ENCODE measurements at places on chromosomes 3 and 15.

DNA sequence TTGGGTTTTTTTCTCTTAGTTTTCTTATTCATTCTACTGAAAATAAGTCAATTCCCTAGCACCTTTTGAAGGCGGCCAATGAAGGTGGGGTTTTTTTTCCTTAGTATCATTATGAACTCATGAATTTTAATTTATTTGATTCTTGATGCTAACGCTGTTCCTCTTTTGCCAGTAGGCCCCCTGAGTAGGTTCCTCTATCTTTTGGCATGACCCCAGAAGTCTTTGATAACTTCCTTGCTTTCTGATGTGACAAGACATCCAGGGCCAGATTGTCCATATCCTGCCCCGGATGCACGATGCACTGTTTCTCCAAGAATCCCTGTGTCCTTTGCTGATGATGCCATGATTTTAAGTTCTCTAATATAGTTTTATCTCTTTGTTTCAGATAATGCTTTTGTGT, 20.6 kb downstream of the LRRK1 start:
- DNase-seq: no peak

- peak; percentile 48 for DNase-seq
Measured at GRCh38 chr15:25439369-25439836, 579 bp upstream of the UBE3A start.

GRCh38 chr3:196227121-196227561, 10.8 kb downstream of the SLC51A start:
- no peak for DNase-seq

DNA sequence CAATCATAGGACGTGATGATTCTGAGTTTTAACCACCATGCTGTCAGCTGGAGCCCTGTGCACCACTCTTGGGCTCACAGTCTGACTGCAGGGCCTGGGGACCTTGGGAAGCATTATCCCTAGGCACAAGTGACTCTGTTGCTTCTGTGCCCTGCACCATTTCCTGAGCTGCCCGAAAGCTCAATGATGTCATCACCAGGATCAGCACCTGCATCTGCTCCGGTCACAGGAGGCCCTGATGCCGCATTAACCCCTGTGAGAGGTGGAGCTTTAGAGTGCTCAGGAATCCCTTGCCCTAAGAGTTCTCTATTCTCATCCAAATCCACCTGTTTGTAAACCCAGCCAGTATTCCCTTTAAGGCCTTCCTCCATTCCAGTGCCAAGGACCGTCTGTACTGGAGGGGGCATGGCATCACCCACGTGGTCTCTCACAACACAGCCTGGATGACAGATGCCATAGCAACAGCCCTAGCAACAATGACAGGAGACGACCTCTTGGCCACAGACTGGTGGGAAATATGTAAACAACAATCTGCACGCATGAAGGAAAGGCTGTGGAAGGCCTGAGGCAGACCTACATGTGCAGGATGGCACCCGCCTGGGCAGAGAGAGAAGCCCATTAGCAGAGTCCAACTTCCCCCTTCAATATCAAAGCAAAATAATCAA, 37.9 kb downstream of the NTRK3 start:
- no peak for DNase-seq

DNA sequence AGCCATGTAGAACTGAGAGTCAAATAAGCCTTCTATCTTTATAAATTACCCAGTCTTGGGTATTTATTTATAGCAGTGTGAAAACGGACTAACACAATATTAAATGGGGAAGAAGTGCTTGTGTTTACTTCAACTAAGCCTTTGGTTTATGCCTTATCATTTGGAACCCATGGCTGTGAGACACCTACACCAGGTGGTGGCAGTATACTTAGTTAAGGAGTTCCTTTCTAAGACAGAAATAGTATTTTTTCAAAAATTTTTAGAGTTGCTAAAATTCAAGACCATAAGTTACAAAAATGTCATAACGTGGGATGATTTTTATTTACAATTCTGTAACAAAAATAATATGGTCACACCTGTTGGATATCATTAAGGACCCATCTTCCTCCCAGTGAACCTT, 354.5 kb upstream of the SOX14 start:
- DNase-seq: no peak

DNA sequence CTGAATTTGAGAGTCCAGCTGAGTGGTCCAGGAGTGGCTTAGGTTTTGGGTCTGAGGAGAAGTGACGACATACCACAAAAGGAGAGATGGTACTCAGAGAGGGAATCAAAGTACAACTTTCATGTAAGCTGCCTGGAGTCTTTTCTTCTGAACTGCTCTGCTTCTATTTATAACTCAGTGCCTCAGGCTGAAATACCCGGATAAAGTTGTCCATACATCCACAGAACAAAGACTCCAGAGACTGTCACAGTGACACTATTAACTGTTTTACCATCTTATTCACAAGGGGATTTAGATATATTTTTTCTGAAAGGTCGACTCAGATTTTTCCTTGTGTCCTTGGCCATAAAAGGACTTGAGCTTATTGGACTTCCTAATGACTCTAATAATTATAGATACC, 264.3 kb upstream of the DNAJC19 start:
- no peak for DNase-seq

DNA sequence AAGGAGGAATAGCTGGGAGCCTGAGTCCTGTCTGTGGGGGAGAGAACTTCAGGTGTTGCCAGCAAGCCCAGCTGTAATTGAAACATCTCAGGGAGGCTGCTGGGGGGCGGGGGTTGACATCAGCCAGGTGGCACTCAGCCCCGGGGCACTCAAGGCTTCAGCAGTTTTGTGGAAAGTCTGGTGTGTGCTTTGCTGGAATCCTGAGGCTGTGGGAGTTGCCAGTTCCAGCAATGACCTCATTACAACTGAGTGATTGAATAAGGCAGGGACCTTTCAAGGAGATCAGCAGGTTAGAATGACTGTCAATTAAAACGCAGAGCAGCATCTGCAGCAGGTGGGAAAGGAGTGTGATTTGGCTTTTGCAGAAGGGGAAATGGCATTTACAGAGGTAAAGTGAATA, 75.7 kb downstream of the FAM43A start:
- peak; percentile 50 for DNase-seq

DNA sequence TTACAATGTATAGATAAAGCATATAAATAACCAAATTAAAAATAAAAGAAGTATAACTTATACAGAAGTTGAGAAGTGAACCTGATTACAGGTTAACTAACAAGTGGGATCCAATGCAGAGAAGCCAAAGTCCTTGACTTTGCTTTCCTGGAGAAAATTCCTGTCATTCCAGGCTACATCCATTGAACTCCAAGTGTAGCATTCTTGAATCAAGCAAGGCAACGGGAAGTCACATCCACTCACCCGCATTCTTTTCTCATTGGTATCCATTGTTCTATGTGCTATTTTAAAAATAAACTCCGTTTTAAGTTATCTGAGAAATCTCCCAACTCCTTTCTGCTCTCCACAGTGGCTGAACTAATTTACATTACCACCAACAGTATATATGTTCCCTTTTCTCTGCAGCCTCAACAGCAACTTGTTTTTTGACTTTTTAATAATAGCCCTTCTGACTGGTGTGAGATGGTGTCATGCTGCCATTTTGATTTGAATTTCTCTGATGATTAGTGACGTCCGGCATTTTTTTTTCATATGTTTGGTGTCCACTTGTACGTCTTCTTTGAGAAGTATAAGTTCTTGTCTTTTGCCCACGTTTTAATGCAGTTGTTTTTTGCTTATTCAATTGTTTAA, 534.3 kb downstream of the ROBO1 start:
- no peak for DNase-seq

DNA sequence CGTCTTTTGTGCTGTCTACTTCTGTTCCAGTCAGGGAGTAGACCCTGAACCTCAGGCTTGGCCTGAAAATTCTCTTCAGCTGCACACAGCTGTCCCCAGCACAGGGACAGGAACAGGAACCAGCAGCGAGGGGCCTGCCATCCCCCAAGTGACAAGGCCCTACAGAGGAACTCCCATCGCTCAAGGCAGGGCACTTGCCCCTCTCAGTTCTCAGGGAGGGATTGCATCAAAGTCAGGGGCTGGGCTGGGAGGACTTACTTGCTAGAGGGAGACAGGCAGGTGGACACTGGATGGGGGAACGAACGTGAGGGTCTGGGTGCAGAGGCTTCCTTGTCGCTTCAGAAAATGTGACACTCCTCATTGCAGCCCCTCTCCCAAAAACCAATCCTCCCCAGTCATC, 163.6 kb downstream of the CHSY1 start:
- no peak for DNase-seq

DNA sequence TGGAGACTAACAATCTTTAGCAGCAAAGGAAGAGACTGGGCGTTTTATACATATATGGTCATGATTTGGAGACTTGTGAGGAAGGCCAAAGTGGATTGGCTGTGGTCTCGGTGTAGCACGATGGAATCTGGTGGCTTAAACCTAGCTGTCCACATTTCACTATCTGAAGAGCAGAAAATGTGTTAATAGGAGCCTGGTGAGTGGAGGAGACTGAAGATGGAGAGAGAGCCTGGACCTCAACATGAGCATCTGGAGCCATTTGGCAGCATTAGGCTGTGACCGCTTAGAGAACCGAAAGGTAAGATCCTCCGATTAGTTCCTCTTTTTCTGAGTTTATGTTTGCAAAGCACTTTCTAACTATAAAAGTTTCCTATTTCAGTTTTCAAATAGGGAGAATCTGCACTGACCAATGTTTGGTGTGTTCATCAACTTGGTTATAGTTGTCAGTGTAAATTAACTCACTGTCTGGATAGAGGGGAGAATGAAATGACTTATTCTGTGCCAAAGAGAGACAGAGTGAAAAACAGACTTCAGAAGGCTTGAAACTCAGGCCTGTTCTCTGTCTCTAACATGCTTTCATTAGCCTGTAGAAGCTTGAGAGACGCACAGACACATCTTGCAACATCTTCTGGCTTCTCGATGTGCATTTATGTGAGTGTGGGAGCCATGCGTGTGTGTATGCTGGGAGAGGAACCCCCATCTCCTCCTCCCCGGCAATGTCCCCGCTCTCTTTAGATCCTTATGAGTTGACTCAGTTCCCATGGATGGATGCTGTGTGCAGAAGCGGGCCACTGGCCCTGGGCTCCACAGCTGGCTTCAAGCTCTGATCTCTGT, 244.7 kb upstream of the TBL1XR1 start:
- no peak for DNase-seq

GRCh38 chr15:96124436-96124835, 206.1 kb upstream of the NR2F2 start:
- no peak for DNase-seq

- no peak for DNase-seq
Measured at GRCh38 chr3:458653-459310, 262.2 kb downstream of the CHL1 start.

DNA sequence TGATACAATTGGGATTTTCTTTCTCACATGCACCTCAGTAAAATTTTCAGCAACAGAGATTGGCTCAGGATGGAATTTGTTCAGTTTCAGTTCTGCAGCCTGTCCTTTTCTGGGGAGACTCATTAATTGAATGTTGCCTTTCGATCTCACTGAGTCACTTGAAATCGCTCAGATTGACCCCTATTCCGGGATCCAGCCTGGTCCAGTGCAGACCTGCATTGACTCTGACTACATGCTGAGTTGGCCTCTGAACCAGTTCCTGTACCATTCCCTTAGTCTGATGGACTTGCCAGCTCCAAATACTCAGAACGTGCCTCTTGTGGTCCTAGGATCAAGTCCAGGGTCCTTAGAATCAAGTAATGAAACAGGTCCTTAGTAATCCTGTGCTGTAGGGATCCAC, 9.4 kb downstream of the IGF1R start:
- no peak for DNase-seq

DNA sequence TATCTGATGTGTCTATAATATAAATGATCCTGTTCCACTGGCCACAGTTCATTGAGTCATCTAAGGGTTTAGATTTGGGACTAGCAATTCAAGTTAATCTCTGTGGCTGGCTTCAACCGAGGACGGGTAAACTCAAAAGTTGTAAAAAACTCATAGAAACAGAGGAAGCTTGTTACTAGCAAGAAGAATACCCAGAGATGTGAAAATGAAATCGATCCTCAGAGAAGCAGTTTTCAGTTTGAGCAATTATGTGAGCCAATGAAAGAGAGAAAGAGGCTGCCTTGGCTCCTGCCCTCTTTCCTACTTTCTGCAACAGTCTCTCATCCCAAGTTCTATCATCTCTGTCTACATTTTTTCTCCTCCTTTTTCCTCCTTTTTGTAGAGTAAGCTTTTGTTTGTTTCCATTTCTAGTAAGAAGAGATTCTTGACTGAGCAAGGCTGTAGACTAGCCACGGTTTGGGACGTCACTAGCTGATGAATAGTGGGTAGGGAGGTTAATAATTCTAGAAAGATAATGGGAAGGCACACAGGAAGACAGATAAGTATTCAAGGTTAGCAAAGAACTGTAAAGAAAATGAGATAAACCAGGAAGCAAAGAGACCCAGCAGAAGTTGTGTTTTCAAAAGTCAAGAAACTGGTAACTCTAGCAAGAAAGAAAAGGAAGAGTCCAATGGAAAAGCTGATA, 298.9 kb upstream of the NR2F2 start:
- DNase-seq: no peak

DNA sequence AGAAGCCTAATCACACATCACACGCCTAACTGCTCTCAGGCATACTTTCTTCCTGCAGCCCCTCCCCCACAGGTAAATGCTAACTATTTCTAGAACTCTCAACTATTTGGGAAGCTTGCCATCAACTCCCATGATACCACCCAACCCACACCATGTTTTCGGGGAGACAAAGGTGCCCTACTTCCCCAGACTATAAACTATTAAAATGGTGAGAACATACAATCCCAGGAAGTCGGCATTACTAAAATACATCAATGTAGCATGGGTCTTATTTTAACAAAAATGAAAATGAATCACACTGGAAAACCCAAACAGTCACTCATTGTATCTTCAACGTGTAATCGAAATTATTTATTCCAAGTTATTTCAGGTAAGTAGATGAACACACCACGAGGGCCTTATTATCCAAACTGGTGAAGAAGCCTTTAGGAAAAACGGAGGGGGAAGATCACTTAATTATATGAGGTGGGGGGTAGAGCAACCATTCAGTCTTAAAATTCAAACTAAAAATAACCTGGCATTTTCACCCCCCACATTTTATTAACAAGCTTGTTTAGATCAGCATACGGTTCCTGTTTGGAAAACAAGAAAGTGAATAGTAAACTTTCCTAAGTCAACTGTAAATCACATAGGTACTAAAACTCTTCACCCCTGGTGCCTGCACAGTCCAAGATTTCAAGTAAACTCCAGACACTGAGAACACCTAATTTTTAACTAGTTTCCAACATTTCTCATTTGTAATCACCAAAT, 1.9 kb downstream of the TBL1XR1 start:
- peak; percentile 60 for DNase-seq

- DNase-seq: no peak
Measured at GRCh38 chr15:71634820-71635560, 175.4 kb upstream of the NR2E3 start.

- DNase-seq: no peak
Measured at GRCh38 chr15:100928632-100929280, 9.6 kb downstream of the LRRK1 start.

- DNase-seq: no peak
Measured at GRCh38 chr15:68525815-68526214, 53.0 kb upstream of the CORO2B start.

GRCh38 chr15:72276326-72276700, 4.0 kb upstream of the PARP6 start:
- no peak for DNase-seq

GRCh38 chr3:149968216-149968615, 2.5 kb downstream of the PFN2 start:
- DNase-seq: no peak

GRCh38 chr3:161239700-161240099, 18.6 kb downstream of the NMD3 start:
- DNase-seq: no peak

All from muscle of arm (tissue), 14 donors.